ENCODE measurements at places on chromosomes 7 and 10. TPM values are rescaled to one million over a fixed set of nuclear protein-coding genes. Genes with fewer than 3 reads are reported as not detected.
A peak's percentile ranks its signal among the peaks of the same experiment; 100 is the strongest.

- DNase-seq: no peak
These were observed 31.3 kb upstream of the LOXL4 start for GRCh38 chr10:98299341-98299740.

GRCh38 chr10:98269435-98269912 is 1.5 kb upstream of the LOXL4 start:
- DNase-seq: no peak

DNA sequence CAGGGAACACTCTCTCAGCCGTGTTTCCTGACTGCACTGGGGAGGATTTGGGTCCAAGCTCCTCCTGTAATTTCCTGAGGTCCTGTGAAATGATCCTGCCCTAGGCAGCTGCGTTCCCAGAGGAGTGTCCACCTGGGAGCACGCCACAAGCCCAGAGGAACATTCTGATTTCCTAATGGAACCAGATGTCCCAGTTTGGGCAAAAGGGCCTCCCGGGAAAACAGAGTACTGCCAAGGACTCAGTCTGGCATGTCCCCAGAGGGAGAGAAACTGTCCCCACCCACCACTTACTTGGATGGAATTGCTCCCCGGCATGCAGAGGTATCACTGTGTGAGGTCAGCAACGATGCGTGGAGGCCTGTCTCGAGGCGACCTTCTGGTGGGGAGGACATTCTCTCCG is 34.5 kb downstream of the ASB13 start:
- DNase-seq: no peak

- no peak for DNase-seq
These were observed 66.5 kb downstream of the GNAT3 start for GRCh38 chr7:80445351-80445750.

DNA sequence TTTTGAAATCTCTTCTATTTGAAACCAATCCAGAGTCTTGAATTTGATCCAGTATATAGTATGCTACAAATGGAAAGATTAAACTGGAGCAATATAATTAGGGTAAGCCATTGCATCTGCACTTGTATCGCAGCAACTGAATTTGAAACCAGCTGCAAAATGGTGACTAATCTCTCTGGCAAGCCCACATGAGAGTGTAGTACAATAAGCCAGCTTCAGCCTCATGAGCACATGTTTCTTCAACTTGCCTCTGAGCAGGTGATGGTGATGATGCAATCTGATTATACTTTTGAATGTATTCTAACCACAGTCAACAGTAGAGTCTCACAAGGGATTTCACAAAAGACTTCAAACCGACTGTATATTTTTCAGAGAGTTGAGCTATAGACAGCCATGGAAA is 829 bp upstream of the RPA3 start:
- peak; percentile 90 for DNase-seq

GRCh38 chr10:117496616-117497028 is 45.9 kb upstream of the EMX2 start:
- DNase-seq: peak; percentile 46

Gene CPXM2
- polyA plus RNA-seq: 0.25 TPM

DNA sequence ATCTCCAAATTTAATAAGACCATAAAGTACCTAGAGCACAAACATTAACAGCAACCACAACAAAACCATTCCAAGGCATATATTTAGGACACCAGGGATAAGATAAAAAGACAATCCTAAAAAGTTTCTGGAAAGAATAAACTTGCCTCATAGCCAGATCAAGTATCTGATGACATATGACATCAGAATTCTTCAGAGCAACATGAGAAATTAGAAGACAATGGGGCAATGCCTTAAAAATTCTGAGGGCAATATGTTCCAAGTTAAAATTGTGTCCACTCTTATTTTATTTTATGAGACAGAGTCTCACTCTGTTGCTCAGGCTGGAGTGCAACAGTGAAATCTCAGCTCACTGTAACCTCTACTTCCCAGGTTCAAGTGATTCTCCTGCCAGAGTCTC is 2.8 kb downstream of the EFCAB10 start:
- no peak for DNase-seq

Gene PNLIPRP3
- polyA plus RNA-seq: not detected

GRCh38 chr10:7707102-7707501 is 4.0 kb downstream of the ITIH2 start:
- DNase-seq: no peak

Gene UCMA
- polyA plus RNA-seq: 0.95 TPM
